CD4-positive, alpha-beta T cell (primary cell): ENCODE measurements at places on chromosomes 4 and X. TPM values are rescaled to one million over a fixed set of nuclear protein-coding genes. Genes with fewer than 3 reads are reported as not detected.

The SRD5A3 gene
- 2.1 TPM for total RNA-seq

The ZAR1 gene
- total RNA-seq = not detected

The TCEAL5 gene
- total RNA-seq = not detected

The CYLC1 gene
- total RNA-seq = not detected

The ZFP92 gene
- 0.08 TPM for total RNA-seq

The S100G gene
- not detected for total RNA-seq

The RTL3 gene
- not detected for total RNA-seq

DNA sequence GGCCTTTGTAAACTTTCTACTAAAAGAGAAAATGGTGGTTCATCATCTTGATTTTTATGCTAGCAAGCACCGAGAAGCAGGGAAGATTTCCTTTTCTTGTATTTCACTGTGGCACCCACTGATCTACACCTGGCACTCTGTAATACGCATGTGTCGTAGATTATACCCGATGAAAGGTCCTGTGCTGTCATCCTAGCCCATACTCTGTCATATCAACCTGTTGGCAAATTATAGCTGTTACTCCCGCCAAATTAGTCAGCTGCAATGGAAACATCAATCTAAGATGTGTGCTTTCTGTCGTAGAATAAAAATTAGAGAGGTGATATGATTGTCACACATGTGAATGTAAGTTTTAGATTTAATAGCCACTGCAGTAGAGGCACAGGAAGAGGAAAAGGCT, 263.4 kb upstream of the PITX2 start:
- H3K4me3 ChIP-seq = no peak overlapping the region
- no peaks in the 10 kb centered on the region for H3K27me3 ChIP-seq
- no peaks in the 10 kb centered on the region for H3K4me1 ChIP-seq
- no peak overlapping the region for H3K27ac ChIP-seq
- no peaks in the 10 kb centered on the region for H3K36me3 ChIP-seq

DNA sequence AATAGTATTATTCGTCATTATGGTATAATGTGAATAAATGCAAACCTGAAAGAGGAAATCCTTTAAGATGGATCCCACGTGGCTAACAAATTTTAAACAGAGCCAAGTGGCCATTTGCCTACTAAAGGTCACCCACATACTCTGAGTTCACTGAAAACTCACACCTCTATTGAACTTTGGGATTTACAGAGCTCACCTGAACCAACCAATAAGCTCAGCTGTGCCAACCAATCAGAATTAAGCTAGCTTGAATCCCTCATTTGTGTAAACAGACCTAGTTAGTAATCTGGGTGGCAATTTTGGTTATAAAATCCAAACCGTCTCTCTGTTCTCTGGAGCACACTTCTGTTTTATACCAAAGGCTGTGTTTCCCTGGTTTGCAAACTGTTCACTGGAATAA, 5.4 kb upstream of the NUDT9 start:
- no peak for DNase-seq
- no peaks in the 10 kb centered on the region for H3K27me3 ChIP-seq
- H3K36me3 ChIP-seq = no peaks in the 10 kb centered on the region

GRCh38 chr4:46123913-46124755, at the start of gene GABRG1:
Gene GABRG1, minus strand, starts transcription at chr4:46124054. Its CDS starts 141 bp downstream, at chr4:46123913.
- H3K4me3 ChIP-seq = no peak within 1 kb of the TSS
- no peak for DNase-seq
- no peak within 1 kb of the TSS for H3K27ac ChIP-seq

DNA sequence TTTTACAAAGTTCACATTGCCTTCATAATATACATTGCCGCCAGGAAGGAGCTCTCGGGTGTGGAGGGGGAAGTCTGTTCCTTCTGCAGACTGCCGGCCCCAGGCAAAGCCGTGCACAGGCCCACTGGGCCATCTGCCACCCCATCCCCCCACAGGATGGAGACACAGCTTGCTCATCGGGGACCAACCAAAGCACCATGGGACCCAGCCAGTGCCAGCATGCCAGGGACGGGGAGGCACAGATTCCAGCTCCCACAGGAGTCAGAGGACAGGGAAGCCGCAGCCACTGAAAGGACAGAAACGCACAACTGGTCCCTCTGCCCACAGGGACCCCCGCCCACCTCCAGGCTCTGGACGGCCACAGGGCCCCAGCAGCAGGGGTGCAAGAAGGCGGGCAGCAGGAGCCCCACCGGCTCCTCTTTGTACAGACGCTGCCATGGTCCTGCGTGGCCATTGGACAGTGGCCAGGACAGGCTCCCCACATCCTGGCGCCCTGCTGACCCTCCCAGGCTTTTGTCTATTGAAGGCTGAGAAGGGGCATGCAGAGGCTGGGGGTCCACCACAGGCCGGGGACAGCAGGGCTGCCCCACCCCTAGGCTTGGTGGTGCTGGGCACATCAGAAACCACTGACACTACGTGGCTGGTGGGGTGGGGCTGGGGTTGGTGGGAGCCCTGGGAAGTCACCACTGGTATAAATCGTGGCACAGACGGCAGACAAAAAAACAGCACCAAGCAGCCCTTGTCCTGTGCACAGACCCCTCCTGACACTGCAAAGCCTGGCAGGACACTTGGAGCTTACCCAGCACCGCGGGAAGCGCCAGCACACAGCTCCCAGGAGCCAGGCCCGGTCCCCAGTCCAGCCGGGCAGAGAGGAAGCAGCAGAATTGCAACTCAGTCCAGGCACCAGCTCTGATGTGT, 89.0 kb downstream of the FAM53A start:
- no peaks in the 10 kb centered on the region for H3K4me1 ChIP-seq
- DNase-seq = no peak
- no peak overlapping the region for H3K27ac ChIP-seq
- peaks cover 4% of the 10 kb centered on the region for H3K27me3 ChIP-seq
- no peaks in the 10 kb centered on the region for H3K36me3 ChIP-seq
- H3K4me3 ChIP-seq = no peak overlapping the region

- H3K27me3 ChIP-seq = no peaks in the 10 kb centered on the region
- H3K4me3 ChIP-seq = no peak overlapping the region
- H3K4me1 ChIP-seq = no peaks in the 10 kb centered on the region
- no peak overlapping the region for H3K27ac ChIP-seq
- no peak for DNase-seq
Observed at GRCh38 chr4:20359692-20360091, 108.0 kb downstream of the SLIT2 start.

GRCh38 chrX:20523626-20524312, 257.1 kb upstream of the RPS6KA3 start:
- no peaks in the 10 kb centered on the region for H3K36me3 ChIP-seq
- H3K4me1 ChIP-seq = no peaks in the 10 kb centered on the region
- H3K27me3 ChIP-seq = no peaks in the 10 kb centered on the region
- H3K4me3 ChIP-seq = no peak overlapping the region
- peak; percentile 4 for DNase-seq

GRCh38 chr4:152590179-152591031, 54.5 kb upstream of the FBXW7 start:
- H3K27ac ChIP-seq = no peak overlapping the region
- H3K36me3 ChIP-seq = no peaks in the 10 kb centered on the region
- no peaks in the 10 kb centered on the region for H3K27me3 ChIP-seq
- H3K4me3 ChIP-seq = no peak overlapping the region
- no peak for DNase-seq

GRCh38 chr4:2059046-2059725, at the start of gene NAT8L:
Gene NAT8L, plus strand, starts transcription at chr4:2059327. Its CDS starts 185 bp downstream, at chr4:2059512.
- no peak within 1 kb of the TSS for H3K4me3 ChIP-seq
- no peak for DNase-seq
- H3K36me3 ChIP-seq = no peaks in the 10 kb centered on the region
- H3K4me1 ChIP-seq = peaks cover 11% of the 10 kb centered on the region
- H3K27ac ChIP-seq = no peak within 1 kb of the TSS

DNA sequence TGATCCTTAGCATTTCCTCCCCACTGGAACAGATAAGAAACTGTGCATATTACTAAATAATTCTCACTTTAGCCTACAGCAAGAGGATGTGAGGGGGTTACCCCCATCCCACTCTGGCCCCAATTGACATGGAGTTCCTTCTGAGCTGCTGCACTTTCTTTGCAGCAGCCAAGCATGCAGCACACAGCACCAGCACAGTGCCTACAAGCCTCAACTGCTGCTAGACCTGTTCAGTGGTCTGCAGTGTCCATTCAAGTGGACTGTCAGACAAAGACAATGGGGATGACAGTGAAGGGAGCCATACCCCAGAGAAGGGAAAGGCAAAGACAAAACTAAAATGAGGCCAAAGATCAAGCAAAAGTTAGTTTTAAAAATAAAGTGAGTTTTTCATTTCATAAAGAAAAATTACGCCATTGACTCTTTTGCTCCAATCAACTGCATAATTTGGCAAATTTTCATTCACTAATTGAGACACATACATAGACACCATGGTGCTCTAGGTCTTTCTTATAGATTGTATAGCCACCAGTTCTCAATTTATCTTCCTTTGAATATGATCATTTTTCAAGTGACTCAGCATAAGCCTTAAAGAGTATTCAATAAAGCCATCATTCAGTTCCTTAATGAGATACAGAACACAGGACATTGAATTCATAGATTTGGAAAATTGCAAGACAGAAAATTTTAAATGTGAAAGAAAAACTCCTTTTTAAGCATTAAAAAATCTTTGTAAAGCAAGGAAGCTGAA, 410.6 kb downstream of the HNRNPD start:
- H3K4me3 ChIP-seq = no peak overlapping the region
- H3K4me1 ChIP-seq = no peaks in the 10 kb centered on the region
- no peak overlapping the region for H3K27ac ChIP-seq
